Stomach (tissue), 19 donors: ENCODE measurements at places on chromosomes 4 and X. TPM values are rescaled to one million over a fixed set of nuclear protein-coding genes. Genes with fewer than 3 reads are reported as not detected.
A peak's percentile ranks its signal among the peaks of the same experiment; 100 is the strongest.

- no peaks in the 10 kb centered on the region for H3K4me1 ChIP-seq
- no peaks in the 10 kb centered on the region for H3K27me3 ChIP-seq
- no peak overlapping the region for H3K27ac ChIP-seq
- DNase-seq: peak; percentile 35
Observed at GRCh38 chr4:137602436-137602835, 70.1 kb upstream of the PCDH18 start.

DNA sequence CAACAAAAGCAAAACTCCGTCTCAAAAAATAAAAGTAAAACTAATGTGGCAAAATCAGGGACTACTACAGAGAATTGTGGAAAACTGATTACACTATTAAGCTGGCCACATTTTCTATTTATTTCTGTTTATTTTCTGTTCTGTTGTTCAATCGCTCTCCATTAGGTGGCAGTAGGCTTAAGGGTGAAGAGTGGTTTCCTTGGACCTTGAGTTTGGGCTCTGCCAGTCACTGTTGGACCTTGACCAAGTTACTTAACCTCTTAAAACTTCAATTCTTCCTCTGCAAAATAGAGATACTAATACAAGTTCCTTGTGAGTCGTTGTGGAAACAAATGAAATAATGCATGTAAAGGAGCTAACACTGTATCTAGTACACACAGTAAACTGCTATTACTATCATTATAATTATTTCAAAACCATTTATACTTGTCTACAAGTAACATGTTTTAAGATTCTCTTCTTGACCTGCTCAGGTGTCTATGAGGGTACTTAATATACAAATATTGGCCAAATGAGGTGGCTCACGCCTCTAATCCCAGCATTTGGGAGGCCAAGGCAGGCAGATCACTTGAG is 15.2 kb downstream of the HSD17B11 start:
- peaks cover 58% of the 10 kb centered on the region for H3K36me3 ChIP-seq
- H3K4me3 ChIP-seq: no peak overlapping the region
- no peaks in the 10 kb centered on the region for H3K4me1 ChIP-seq
- no peak overlapping the region for H3K27ac ChIP-seq

- H3K27me3 ChIP-seq: no peaks in the 10 kb centered on the region
- no peak overlapping the region for H3K4me3 ChIP-seq
- H3K36me3 ChIP-seq: no peaks in the 10 kb centered on the region
- no peak overlapping the region for H3K27ac ChIP-seq
Observed at GRCh38 chrX:5829060-5829459, 399.6 kb downstream of the NLGN4X start.

- DNase-seq: peak; percentile 28
- no peak overlapping the region for H3K27ac ChIP-seq
Observed at GRCh38 chr4:139700568-139700967, 34.9 kb downstream of the MGST2 start.

GRCh38 chrX:11591723-11592346 is 73.9 kb downstream of the ARHGAP6 start:
- DNase-seq: no peak
- H3K4me3 ChIP-seq: no peak overlapping the region
- no peaks in the 10 kb centered on the region for H3K4me1 ChIP-seq
- H3K27ac ChIP-seq: no peak overlapping the region
- H3K36me3 ChIP-seq: no peaks in the 10 kb centered on the region
- no peaks in the 10 kb centered on the region for H3K27me3 ChIP-seq

Gene KLF3
- total RNA-seq: 79.1 TPM

Gene SMIM31
- not detected for total RNA-seq

Gene HSD17B11
- total RNA-seq: 82.0 TPM

DNA sequence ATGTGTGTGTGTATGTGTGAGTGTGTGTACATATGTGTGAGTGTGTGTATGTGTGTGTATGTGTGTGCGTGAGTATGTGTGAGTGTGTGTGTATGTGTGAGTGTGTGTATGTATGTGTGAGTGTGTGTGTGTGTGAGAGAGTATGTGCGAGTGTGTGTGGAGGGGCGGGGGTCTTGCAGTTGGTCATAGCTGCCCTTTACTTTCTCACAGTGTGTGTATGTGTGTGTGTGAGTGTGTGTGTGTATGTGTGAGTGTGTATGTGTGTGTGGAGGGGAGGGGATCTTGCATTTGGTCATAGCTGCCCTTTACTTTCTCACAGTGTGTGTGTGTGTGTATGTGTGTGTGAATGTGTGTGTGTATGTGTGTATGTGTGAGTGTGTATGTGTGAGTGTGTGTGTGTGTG is 74.8 kb upstream of the ENPP6 start:
- no peak overlapping the region for H3K4me3 ChIP-seq
- H3K4me1 ChIP-seq: peaks cover 22% of the 10 kb centered on the region
- H3K27ac ChIP-seq: no peak overlapping the region
- no peaks in the 10 kb centered on the region for H3K27me3 ChIP-seq
- H3K36me3 ChIP-seq: no peaks in the 10 kb centered on the region
- no peak for DNase-seq

Gene VCX3A
- not detected for total RNA-seq

DNA sequence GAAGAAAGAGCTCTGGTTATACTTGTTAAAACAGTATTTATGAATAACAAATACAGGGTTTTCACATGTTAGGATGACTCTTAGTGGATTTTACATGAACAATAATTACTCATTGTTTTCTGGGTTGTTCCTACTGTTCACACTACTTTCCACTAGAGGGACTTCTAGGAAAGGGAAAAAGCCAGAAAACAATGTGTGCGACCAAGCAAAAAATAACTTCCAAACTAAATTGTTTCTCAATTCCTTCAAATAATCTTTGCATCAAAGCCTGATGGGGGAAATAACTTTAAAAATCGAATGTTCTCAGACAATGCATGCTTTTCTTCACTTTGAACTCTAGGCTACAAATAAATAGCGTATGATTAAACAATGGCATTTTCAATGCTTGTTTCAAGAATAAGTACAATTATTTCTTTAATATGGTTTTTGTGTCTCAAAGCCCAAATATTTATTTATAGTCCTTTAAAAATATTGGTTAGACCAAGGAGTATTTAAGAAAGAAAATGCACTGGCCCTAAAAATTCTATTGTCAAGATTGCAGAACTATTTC is 72.1 kb upstream of the ETNPPL start:
- no peak overlapping the region for H3K27ac ChIP-seq
- H3K4me1 ChIP-seq: no peaks in the 10 kb centered on the region
- no peaks in the 10 kb centered on the region for H3K36me3 ChIP-seq
- peak; percentile 60 for DNase-seq

Gene P2RY8
- 1.9 TPM for total RNA-seq

GRCh38 chrX:29890004-29890403 is 325.4 kb upstream of the MAGEB2 start:
- no peak for DNase-seq
- no peaks in the 10 kb centered on the region for H3K27me3 ChIP-seq
- H3K27ac ChIP-seq: no peak overlapping the region
- no peak overlapping the region for H3K4me3 ChIP-seq

Gene MAGEA8
- total RNA-seq: not detected

- DNase-seq: peak; percentile 71
- H3K27me3 ChIP-seq: no peaks in the 10 kb centered on the region
- H3K36me3 ChIP-seq: no peaks in the 10 kb centered on the region
- H3K4me1 ChIP-seq: peaks cover 33% of the 10 kb centered on the region
Observed at GRCh38 chrX:40263014-40263560, 165.3 kb upstream of the BCOR start.

GRCh38 chr4:113411496-113411938 is 350.0 kb downstream of the CAMK2D start:
- no peak overlapping the region for H3K4me3 ChIP-seq
- no peaks in the 10 kb centered on the region for H3K4me1 ChIP-seq
- no peaks in the 10 kb centered on the region for H3K27me3 ChIP-seq
- H3K27ac ChIP-seq: no peak overlapping the region
- no peak for DNase-seq
- no peaks in the 10 kb centered on the region for H3K36me3 ChIP-seq

- H3K4me1 ChIP-seq: no peaks in the 10 kb centered on the region
- no peak for DNase-seq
- H3K27me3 ChIP-seq: no peaks in the 10 kb centered on the region
- no peaks in the 10 kb centered on the region for H3K36me3 ChIP-seq
- no peak overlapping the region for H3K4me3 ChIP-seq
Observed at GRCh38 chr4:143642611-143643010, 57.9 kb downstream of the FREM3 start.
